ENCODE measurements at places on chromosomes 7 and 10.

DNA sequence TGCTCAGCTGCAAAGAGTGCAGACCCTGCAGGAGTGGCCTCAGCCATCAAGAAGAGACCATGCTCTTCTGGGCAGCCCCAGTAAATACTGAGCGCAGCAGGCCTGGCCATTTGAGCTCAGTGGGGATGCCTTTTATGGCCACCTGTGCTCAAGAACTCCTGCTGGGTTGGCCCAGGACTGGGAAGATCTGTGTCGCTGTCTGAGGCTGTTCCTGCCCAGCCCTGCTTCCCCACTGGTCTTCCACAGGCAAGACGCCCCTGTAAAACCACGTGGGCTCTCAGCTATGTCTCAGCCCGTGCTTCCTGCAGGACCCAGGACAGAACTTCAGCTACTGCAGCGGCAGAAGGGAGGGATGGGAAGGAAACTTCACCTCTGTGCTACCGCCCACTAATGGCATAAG lies 10.5 kb upstream of the PPIF start:
- no peak for DNase-seq

- no peak for DNase-seq
Observed at GRCh38 chr10:69885379-69886013, 83.8 kb downstream of the COL13A1 start.

GRCh38 chr10:120075349-120075748 lies 182.8 kb downstream of the SEC23IP start:
- no peak for DNase-seq

GRCh38 chr10:7410301-7410861 lies 453 bp downstream of the SFMBT2 start:
- DNase-seq, result peak; percentile 17

DNA sequence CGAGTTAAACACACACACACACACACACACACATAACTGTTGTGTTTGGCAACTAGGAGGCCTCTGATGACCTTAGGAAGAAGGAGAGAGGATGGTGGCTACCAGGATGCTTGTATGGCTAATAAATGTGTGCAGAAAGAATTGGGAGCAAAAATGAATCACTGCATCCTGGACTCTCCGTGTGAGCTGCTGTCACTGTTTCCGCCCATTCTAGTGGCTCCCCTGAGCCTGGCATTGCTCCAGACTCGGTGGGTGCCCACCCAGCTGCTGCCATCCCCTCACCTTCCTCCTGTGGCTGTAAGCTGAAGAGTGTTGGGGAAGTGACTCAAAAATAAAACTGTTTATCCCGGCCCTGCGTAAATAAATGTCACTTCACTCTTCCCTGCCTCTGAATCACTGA lies 149.5 kb upstream of the MINDY3 start:
- no peak for DNase-seq

DNA sequence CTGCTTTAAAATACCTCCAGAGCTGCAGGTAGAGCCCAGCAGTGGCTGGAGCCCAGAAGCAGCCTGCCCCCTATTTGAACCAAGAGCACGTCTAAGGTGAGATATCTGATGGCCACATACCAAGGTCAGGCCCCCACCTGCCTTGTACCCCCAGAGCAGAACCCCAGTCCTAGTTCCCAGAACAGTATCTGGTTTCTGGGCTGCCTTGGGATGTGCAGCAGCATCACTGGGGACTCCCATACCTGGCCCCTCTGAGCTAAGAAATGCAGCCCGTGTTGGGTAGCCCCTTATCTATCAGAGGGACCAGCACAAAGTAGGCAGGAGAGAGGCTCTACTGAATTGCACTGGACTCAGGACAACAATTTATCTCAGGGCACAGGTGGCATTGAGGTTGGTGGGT lies 8.9 kb downstream of the SFTPD start:
- DNase-seq, result no peak

DNA sequence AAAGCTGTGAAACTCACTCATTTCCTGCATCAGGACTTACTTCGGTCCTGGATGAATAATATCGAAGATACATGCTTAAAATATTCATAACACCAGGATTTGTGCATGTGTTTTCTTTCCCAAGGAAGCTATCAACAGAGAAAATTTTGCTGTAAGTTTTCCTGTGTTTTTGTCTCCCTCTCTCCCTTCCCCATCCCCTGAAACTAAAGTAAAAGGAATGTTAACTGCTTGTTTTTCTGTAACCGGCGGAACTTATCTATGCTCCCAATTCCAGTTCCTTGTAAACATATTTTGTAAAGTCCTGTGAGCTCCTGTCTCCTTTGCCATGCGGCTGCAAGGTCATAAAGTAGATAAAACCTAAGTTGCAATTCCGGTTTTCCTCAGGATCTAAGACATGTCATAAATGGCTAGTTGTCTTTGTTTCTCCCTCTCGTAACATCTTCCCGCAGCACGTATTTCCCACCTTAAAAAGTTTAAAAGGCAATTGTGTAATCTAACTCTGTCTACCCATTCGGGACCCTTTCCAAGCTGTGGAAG lies 79.0 kb upstream of the POM121L12 start:
- DNase-seq, result no peak

DNA sequence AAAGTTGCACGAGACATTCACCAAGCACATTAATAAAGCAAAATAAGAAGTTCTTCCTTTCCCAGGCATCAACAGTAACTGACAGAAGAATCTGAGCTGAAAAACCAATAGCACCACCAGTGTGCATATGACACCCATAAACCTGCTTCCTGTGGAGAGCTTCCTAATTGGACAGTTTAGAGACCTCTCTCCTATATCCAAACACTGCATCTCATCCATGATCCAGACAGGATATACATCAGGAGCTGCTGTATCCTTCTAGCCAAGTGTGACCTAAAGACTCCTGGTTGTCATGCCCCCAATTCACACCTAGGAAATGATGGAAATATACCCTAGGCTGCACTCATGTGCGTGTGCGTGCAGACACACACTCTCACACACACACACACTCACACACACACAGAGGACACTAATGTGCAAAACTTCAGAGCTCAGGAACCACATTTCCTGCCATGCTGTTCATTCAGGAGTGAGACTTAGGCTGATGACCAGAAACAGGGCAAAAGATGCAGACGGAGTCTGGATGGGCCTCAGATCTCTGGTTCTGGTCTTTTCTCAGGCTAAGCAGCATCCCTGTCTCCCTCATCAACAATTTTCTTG lies 58.0 kb downstream of the MAP3K8 start:
- DNase-seq, result no peak

GRCh38 chr7:52838981-52839411 lies 196.4 kb upstream of the POM121L12 start:
- DNase-seq, result no peak

GRCh38 chr7:2688409-2689342 lies 674 bp downstream of the AMZ1 start:
- DNase-seq, result no peak

GRCh38 chr7:142871260-142872105 lies 14.1 kb downstream of the TRPV6 start:
- DNase-seq, result no peak

DNA sequence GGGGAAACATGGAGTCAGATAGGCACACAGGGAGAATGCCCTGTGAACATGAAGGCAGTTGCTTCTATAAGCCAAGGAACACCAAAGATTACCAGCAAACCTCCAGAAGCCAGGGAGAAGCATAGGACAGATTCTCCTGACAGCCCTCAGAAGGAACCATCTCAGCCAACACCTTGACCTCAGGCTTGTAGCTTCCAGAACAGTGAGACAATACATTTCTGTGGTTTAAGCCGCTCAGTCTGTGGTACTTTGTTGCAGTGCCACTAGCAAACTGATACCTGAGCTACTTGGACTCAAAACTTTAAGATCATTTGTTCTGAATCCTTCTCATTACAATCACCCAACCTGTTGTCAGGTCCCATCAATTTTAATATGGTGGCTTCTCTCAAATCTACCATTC lies 31.2 kb downstream of the ABLIM1 start:
- DNase-seq, result no peak

DNA sequence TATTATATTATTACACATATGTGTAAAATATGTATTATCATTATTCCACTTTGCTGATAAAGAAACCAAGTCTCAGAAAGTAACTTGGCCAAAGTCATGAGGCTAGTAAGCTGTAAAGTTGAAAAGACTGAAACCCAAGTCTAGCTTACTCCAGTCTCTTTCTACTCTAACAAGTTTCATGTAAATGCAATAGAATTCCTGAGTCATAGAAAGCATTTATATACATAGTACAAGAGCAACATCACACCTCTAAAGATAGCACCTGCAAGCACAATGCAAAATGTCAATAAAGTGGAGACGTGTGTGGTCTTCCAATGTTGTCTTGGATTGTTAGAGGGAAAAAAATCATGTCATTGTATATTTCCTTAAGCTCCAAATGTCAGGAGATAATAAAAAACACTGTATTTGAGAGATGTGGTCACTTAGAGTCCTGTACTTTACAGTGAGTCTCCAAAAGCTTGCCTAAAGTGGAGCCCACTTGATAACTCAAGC lies 430.3 kb upstream of the NRP1 start:
- no peak for DNase-seq

DNA sequence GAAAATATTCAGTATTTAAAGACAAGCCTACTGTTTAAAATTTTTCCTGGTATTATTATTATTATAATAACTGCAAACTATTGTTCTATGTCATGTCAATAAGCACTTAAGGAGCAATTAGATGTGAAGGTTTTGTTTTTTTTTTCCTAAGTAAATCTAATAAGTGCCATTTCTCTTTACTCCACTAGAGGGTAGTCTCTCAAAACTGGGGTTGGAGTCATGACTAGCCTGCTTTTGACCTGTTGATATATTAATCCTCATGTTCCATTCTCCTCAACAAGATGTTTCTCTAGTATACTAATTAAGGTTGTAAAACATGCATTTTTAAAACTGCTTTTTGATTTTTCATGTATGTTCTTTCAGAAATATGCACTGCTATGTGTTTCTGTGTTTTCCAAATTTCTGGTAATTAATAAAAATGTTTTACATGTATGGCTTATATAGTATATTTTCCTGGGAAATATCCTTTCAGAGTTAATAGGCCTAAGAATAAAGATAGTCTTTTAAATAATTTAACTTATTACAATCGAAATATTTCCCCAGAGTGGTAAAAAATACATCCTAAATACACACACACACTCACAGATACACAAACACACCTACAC lies 1.0 kb upstream of the LRRN3 start:
- no peak for DNase-seq

GRCh38 chr10:44745920-44746319 lies 165.2 kb upstream of the TMEM72 start:
- DNase-seq, result no peak

GRCh38 chr7:99143853-99144672 lies at the start of gene SMURF1:
TSS of gene SMURF1 (minus strand) at chr7:99144108. CDS start at chr7:99143780, 328 bp downstream.
- DNase-seq, result peak; percentile 66

- DNase-seq, result no peak
Observed at GRCh38 chr10:30231071-30231652, 117.9 kb downstream of the MTPAP start.

DNA sequence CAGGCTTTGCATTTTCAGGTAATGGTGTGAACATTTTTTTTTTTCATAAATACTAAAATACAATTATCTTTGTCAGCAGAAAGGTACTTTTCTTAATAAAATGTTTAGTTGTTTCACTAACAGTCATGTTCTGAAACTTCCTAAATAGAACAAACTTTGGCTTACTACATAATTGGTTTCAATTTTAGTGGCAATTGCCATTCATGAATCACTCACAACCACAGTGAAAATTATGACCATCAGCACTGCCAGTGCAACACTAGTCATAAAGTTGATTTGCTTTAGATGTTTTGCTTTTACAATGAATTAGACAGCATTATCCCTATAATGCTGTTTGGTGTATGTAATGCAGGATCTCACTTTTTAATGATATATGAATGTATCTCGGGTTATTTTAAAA lies 297.6 kb upstream of the PLXDC2 start:
- DNase-seq, result no peak

DNA sequence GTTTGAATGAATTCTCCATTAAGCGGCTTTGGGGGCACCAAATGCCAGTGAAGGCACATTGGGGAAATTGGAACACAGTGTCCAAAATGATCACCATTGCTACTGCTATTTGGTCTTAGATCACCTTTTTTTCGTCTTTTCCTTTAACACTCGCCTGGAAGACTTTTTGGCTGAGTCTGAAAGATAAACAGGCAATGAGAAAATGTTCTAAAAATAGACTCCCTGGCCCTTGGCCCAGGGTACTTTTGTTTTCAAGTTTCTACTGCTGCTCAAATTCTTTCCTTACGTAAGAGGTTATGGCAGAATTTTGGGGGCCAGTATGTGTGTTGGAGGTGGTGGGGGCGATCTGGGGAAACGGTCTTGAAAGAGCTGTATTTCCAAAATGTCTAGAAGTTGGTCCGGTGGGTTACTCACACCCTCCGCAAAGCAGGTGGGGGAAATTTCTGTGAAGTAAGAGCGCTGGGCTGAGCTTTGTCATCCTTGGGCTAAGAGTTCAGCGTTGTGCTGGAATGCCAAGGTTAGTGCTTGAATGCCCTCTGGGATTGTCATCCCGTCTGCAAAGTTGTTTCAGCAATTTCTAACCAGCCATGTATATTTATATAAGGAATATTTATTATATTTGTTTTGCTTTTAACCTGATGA lies 1.3 kb upstream of the ITPRIP start:
- no peak for DNase-seq

DNA sequence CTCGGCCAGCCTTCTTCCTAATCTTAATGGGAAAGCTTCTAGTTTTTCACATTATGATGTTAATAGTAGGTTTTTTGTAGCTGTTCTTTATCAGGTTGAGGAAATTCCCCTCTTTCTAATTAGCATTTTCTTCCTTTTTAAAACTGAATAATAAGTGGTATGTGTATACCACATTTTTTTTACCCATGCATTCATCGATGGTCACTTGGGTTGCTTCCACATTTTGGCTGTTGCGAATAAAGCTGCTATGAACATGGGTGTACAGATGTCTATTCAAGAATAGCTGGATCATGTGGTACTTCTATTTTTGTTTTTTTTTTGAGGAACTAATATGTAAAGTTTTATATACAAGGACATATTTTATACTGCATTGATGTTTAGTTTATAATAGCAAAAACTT lies 44.3 kb downstream of the NRF1 start:
- DNase-seq, result no peak

- DNase-seq, result peak; percentile 28
Observed at GRCh38 chr10:5551531-5552375, 27.0 kb downstream of the CALML3 start.

DNA sequence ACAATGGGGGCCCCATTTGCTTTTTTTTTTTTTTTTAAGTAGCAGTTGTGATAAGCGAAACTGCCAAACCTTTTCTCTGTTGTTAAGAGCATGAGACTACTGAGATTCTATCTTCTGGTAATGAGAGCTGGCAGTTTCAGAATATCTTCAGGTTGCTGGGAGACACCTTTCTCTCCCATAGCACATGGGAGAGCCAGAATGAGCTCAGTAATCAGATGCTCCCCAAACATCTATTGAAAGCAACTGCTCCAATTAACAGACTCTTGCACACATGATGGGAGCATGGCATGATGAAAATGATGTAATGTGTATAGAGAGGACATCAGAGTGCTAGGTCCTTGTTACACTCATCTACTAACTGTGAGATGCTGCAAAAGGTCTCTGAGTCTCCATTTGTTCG lies 18.8 kb downstream of the MYO3A start:
- DNase-seq, result no peak

Data from activated T-cell treated with anti-CD3 and anti-CD28 coated beads for 1 hour (primary cell).